ENCODE measurements at places on chromosomes 2 and 18. TPM values are rescaled to one million over a fixed set of nuclear protein-coding genes. Genes with fewer than 3 reads are reported as not detected.

The SPIRE1 gene
- total RNA-seq: 2.7 TPM

The PRADC1 gene
- total RNA-seq: 7.0 TPM

The RIT2 gene
- total RNA-seq: not detected

The RNF152 gene
- 0.39 TPM for total RNA-seq

The COL6A3 gene
- 3.4 TPM for total RNA-seq

The CHAC2 gene
- total RNA-seq: 1.2 TPM

The FAM228A gene
- not detected for total RNA-seq

The C2orf72 gene
- not detected for total RNA-seq

The LYPD1 gene
- not detected for total RNA-seq

The ITPRID2 gene
- total RNA-seq: 42.4 TPM

The ARHGAP28 gene
- not detected for total RNA-seq

All from CD4-positive, CD25-positive, alpha-beta regulatory T cell (primary cell).